ENCODE measurements at places on chromosomes 7 and 10. TPM values are rescaled to one million over a fixed set of nuclear protein-coding genes. Genes with fewer than 3 reads are reported as not detected.

The LGI1 gene
- total RNA-seq: not detected

The GIMAP1 gene
- total RNA-seq: not detected

The VWC2 gene
- not detected for total RNA-seq

The SUN1 gene
- total RNA-seq: 84.4 TPM

The RAB19 gene
- total RNA-seq: not detected

The CAV2 gene
- 209 TPM for total RNA-seq

The CPED1 gene
- total RNA-seq: not detected

The DHX32 gene
- 33.4 TPM for total RNA-seq

The TMEM213 gene
- not detected for total RNA-seq
